ENCODE measurements at places on chromosomes 11 and 22.
A peak's percentile ranks its signal among the peaks of the same experiment; 100 is the strongest.

DNA sequence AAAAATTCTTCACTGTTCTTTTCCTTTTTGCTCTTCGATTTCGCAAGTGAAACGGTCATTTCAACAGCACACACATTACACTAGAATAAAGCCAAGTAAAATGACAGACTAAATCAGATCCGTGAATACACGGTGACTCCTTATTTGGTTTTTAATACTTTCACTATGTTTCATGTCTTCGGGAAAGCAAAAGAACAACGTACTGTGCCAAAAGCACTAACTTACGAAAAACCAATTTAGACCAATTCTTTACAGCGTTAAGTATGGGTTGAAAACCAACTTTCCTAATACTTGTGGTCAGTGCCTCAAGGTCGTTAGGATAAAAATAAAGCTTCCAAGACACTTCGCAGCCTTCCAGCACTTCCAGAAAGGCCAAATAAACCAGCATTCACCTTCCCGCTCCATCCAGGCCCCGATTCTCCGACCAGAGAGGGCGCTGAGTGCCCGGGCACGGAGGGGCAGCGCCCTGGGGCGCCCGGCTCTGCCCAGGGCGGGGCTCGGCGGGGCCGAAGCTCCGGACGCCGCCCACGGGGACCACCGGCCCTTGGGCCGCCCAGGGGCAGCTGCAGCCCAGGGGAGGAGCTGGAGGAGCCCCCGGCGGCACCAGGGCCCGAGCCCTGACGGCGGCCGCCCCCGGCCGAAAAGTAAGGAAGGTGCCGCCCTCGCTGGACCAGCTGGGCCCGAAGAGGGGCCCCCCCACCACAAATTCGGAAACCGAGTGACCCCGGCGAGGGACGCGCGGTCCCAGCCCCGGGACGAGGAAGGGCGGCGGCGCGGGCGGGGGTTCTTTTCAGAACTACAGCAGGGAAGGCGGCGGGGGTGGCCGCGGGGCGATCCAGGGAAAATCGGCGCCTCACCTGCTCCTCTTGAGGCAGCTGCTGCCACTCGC lies 499 bp downstream of the ATL3 start:
- no peak for DNase-seq

GRCh38 chr11:19777377-19778102 lies 64.9 kb downstream of the NAV2 start:
- DNase-seq = no peak

GRCh38 chr22:49687786-49688515 lies 139.7 kb downstream of the BRD1 start:
- no peak for DNase-seq

GRCh38 chr22:20206709-20207215 lies 55.9 kb upstream of the CCDC188 start:
- DNase-seq = no peak

- no peak for DNase-seq
Measured at GRCh38 chr11:70220920-70221319, 17.8 kb downstream of the FADD start.

DNA sequence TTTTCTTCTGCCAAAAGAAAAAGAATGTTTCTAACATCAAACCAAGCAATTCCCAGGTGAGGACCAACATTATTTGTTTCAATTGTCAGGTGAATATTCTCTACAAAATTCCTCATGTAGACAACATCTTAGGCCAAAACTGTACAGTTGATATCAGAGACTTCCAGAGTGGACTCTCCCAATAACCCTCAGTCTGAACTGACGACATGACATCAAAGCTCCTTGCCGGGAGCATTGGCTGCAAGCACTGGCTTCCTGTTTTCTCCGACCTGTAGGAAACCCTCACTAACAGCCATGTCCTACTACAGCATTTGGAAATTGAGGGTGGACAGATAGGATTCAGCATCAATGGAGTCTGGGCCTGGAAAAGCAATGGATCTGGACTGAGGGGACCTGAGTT lies 30.5 kb upstream of the MRGPRX1 start:
- no peak for DNase-seq

GRCh38 chr11:65611758-65612603 lies 2.0 kb downstream of the MAP3K11 start:
- DNase-seq = no peak

DNA sequence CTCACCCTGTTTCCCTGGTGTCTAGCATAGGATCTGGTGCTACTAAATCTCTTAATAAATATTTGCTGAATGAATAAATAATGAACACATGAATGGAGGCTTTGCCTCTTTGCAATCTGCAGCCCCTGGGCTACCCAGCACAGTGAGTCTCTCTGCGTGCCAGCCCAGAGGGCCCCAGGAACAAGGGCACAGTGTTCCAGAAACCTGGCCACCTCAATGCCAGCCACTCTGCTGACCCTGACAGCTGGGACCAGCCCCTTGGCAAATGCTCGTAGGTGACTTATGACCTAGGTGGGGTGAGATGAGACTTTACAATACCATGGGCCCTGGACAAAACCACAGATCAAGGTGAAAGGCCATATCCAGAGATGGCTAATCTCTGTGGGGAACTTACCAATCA lies 31.6 kb downstream of the UQCR10 start:
- no peak for DNase-seq

DNA sequence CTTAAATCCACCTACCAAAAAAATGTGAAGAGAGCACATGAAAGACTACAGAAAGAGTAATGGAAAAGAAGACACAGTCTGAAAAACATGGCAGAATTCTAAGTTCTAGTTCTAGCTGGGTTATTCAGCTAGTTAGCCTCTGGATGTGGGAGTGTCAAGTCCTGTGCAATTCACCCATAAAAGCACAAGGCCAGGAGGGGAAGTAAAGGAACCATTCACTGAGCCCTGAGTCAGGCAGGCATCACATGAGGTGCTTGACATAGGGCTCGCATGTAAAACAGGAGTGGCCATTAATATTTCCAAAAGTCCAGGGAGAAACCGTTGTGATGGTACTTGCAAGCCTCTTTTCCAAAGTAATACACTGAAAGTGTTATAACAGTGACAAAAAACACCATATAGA lies 103.7 kb downstream of the GAB2 start:
- no peak for DNase-seq

- DNase-seq = no peak
Measured at GRCh38 chr11:68924073-68924925, 20.6 kb downstream of the IGHMBP2 start.

DNA sequence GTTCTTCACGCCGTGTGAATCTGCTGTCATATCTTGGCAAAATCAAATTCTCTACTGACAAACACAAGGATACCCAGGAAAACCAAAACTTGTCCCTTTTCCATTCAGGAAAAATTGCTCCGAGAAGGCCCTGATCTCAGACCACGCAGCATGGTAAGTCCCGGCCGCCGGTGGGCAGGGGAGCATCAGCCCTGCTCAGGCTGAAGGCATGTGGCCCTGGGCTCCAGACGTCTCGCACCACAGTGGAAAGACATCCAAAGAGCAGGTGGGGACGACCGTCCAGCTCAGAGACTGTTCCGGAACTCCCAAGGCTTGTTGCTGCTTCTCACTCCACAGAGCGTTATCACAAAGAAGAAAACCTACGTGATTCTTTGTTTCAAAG lies 29.8 kb downstream of the TOLLIP start:
- no peak for DNase-seq

DNA sequence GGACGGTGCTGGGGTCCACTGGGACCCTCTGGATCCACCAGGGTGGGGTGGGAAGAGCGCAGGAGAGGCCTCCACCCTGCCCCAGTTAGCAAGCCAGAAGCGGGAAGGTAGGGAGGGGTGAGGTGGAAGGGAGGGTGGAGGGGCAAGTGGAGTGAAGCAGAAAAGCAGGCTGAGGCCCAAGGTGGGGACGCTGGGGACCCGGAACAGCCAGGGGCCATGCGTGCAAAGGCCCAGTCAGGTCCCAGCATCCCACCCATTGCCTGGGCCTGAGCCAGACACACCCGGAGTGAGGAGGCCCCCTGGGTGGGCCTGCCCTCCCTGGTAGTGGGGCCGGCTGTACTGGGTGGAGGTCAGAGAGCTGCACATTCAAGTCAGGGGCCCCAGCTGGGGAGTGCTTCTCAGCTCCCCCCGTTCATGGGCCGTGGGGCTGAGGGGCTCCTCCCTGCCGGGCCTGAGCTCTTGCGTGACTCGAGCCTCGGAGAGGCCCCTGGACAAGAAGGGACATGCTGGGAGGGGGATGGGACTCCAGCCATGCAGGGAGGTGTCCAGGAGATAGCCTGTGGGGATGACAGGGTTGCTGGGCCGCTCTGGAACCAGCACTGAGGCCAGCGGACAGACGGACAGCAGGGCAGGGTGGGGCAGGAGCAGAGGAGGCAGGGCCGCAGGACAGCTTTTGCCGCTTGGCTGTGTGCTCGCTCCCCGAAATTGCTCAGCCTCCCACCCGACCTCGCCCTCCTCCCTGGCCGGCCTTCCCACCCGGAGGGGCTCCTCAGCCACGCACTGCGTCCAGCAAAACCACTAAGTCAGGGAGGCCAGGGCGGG lies 7.7 kb downstream of the TNNT3 start:
- no peak for DNase-seq

- DNase-seq = peak; percentile 44
Measured at GRCh38 chr22:44202261-44202789, 21.6 kb downstream of the PARVG start.

DNA sequence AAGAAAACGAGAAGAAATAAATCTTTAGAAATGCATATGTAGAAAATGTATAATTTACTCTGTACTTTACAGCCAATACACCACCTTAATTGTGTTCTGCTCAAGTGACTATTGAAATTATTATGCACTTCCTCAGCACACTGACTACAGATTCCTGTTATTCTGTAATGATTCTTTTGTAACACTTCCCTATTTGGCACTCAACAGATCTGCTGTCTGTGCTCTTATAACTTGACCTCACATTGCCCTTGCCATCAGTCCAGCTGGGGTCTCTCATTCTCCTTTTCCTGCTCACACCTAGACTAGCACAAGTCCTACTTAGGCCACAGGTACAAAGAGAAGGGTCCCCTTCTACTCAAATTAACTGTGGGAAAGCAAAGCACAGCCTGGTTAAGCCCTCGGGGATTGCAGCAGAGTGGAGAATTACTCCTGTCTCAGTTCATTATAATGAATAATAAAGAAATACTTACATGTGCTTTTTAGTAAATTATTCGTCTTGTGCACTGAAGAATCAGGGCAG lies 860.4 kb downstream of the OPCML start:
- DNase-seq = no peak

GRCh38 chr11:98616098-98616655 lies 404.6 kb upstream of the CNTN5 start:
- DNase-seq = no peak

DNA sequence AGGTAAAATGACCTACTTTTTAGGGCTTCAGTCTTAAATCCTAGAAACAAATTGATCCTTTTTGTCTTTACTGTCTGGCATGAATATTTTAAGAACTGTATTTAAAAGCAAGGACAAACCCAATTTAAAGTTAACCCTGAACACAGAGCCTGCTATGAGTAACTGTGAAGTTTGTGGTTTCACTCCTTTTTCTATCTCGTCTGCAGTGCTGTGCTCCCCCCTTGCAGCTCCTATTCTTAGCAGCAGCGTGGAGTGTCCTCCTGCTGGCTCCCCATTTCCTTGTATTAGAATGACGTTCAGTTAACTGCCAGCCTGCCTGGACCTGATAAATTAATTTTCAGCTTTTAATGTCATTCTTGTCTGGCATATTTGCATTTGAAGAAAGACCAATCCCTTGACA lies 40.0 kb upstream of the LRRC4C start:
- DNase-seq = no peak

DNA sequence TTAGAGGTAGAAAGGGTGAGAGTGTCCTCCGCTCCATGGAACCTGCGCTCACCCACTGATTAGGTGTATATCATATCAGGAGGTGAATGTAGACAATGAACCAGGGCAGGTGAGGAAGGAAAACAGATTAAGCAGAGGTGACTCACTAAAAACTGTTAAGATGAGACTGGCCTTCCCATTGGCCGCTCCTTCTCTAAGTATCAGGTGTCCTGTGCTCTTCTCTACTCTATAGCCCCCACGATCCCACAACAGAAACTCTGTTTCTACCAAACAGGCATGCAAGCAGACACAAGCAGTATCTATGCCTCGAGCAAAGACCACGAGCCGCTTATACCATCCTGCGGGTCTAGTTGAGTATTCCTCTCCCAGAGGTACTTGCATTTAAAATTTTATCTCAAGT lies 103.1 kb downstream of the SNX19 start:
- DNase-seq = no peak

- no peak for DNase-seq
Measured at GRCh38 chr22:47651216-47651987, 889.0 kb downstream of the TBC1D22A start.

DNA sequence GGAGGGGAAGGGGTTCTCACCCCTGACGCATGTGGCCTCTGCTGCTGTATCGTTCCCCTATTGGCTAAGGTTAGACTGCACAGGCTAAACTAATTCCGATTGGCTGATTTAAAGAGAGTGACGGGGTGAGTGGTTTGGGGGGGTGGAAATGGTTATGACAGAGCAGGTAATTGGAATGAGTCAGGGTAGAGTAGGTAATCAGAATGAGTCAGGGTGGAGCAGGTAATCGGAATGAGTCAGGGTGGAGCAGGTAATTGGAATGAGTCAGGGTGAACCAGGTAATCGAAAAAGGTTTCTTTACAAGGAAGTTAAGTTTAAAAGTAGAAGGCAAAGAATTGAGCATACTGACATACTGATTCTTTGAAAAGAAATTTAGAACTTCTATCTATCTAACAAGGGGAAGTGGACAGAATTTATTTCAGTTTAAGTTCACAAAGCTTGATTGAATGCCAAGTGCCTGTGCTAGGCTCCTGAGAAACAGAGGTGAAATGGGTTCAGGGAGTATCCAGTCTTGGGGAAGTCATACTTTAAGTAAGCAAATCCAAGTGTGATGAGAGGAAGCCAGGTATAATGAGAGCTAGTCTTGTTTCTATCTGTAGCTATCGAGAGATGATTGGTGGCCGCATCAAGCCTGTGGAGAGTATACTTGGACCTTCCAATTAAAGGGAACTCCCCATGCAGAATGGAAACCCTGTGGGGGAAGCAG lies 58.0 kb downstream of the C11orf91 start:
- no peak for DNase-seq
